ENCODE measurements at places on chromosomes 1 and 21.
A peak's percentile ranks its signal among the peaks of the same experiment; 100 is the strongest.

GRCh38 chr1:162373541-162374260 is 3.0 kb downstream of the SPATA46 start:
- DNase-seq, result peak; percentile 67

DNA sequence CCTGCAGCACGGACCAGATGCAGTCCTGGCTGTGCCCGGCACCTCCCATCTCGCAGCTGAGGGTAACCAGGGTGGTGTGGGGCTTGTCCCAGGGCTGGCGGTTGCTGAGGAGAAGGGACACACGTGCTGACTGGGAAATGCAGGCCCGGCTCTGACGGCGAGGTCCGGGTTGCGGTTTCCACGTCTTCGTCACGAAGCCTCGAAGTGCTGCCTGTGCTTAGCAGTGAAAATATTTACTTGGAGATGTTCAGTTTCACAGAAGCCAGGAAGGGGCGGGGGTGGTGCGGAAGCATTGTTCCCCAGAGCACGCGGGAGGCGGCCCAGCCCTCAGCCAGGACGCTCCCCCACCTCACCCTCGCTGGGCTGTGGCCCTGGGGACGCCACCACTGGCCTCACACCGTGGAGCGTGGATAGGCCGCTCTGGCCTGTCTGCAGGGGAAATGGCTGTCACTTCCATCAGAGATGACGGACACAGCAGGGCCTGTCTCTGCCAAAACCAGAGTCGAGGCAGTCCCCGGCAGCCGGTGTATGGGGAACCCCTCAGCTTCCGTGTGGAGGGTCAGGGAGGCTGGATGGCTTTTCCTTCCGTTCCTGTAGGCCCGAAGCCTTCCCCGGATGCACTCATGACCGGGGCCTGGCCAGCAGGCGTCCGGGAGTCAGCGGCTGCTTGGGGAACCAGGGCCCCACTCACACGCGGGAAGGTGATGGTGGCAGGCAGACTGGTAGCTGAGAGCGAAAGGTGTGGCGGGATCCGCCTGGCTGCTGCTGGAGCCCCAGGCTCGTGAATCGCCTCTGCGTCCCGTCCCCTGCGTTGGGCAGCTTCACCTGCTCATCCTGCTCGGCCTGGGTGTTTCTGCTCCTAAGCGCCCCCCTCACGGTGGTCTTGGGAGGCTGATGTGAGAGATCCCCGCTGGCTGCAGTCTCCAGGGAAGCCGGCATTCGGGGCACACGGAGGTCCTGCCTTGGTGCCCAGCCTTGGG is 14.7 kb upstream of the POFUT2 start:
- DNase-seq, result no peak

- no peak for DNase-seq
Measured at GRCh38 chr1:100266741-100267140, 725 bp downstream of the RTCA start.

- no peak for DNase-seq
Measured at GRCh38 chr1:228770779-228771223, 35.5 kb downstream of the RHOU start.

- no peak for DNase-seq
Measured at GRCh38 chr1:157025385-157025784, 20.2 kb downstream of the ARHGEF11 start.

DNA sequence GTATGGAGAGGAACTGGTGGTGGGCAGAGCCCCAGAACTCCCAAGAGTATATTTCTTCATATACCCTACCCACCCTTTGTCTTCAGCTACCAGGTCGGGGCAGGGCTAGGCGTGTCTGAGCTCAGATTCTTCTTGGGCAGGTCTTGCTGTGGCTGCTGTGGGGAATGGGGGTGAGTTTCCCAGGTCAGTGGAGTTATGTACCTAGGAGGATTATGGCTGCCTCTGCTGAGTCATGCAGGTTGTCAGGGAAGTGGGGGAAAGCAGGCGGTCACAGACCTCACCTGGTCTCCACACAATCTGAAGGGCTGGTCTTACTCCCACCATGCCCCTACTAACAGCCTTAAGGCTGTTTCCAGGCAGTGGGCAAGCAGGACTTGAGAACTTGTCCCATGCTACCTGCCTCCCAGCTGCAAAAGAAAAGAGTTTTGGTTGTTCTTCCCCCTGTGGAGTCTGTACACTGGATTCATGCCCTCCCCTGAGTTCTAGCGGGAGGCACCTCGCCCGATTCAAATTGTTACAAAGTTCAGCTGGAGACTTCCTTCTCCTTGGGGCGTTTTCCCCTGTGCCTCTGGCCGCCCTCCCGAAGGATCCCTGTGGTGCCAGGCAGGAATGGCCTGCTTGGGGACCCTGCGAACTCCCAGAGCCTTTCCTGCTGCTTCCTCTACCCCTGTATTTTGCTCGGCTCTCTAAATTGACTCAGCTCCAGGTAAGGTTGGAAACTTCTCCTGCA is 58.6 kb downstream of the NPHS2 start:
- no peak for DNase-seq
